ENCODE measurements at places on chromosomes 3 and 15.
A peak's percentile ranks its signal among the peaks of the same experiment; 100 is the strongest.

DNA sequence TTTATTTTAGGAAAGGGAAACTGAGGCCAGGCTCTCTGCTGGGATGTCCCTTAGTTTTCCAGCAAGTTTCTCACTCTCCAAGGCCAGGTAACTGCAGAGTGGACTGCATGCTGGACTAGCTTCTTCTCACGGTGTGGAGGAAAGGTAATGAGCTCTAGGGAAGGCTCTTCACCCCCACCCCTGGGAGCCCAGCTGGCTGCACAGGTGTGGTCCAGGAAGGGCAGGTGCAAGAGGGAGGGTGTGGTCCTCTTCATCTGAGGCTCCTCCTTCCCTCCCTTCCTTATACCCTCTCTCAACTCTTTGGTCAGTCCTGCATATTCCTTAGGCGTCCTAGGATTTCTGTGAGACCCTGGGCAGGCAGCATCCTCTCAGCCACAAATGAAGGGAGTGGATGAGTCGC lies 33.9 kb downstream of the RNU5B-1 start:
- H3K4me1 ChIP-seq: no peaks in the 10 kb centered on the region
- no peaks in the 10 kb centered on the region for H3K36me3 ChIP-seq
- H3K27me3 ChIP-seq: no peaks in the 10 kb centered on the region
- H3K4me3 ChIP-seq: no peak overlapping the region
- DNase-seq: no peak

GRCh38 chr3:155676252-155676981 lies 68.5 kb downstream of the PLCH1 start:
- H3K27me3 ChIP-seq: no peaks in the 10 kb centered on the region
- peak; percentile 58 for DNase-seq
- no peaks in the 10 kb centered on the region for H3K36me3 ChIP-seq

DNA sequence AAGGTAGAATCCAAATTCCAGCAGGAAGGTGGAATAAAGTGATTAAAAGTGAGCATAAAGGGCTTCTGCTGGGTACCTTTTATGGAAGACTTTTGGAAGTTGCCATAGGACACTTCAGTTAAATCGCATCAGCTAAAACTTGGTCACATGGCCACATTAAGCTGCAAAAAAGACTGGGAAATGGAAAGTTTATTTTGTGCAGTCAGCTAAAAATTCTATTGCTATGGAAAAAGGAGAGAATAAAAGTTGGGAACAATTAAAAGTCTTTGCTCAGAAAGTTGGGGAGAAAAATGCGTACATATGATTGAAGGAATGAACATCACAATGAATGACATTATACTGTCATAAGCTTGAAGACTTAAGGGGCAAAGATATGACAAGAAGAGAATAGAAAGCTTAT lies 49.3 kb downstream of the FGF7 start:
- no peaks in the 10 kb centered on the region for H3K27me3 ChIP-seq
- DNase-seq: no peak
- H3K27ac ChIP-seq: no peak overlapping the region
- H3K36me3 ChIP-seq: no peaks in the 10 kb centered on the region
- H3K4me3 ChIP-seq: no peak overlapping the region

DNA sequence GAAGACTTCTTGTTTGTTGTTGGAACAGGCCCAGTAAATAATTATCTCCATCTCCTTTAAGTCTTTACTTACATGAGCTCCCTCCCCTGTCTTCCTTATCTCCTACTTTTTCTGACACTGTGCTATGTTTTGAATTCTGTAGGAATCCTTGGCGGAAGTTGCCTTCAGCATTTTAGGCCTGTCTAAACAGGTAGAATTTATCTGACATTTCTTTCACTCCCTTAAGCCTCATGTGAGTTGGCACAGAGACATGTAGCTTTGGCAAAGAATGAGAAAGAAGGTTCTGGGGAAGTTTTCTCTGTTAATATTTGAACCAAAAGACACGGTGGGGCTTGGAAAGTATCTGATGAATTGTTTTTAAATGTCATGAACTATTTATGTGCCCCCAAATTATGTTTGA lies 8.1 kb downstream of the MCTP2 start:
- H3K27me3 ChIP-seq: no peaks in the 10 kb centered on the region
- H3K27ac ChIP-seq: no peak overlapping the region
- H3K4me1 ChIP-seq: peaks cover 33% of the 10 kb centered on the region

DNA sequence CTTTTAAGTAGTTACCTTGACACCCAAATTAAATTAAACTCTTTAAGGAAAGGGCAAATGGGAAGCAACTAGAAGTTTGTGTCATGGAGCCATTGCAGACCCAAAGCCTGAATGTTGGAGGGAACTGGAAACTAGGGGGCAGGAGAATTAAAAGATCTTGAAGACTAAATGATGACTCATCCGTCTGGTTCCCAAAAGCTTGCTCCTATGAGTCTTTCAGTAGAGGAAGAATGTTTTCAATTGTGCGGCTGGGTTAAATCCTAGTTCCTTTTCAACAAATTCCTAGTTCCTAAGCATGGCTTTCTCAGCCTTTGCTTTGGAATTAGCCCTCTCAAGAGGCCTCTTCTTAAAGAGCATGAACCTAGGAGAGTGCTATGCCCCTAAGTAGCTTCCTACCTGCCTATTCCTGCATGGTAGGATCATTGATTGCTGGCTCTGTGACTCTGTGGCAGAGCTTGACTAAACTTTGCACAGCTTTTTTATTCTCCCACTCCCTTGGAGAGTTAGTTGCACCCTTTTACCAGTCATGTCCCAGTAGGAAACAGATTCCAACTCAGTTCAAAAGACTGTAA lies 17.7 kb downstream of the CLEC3B start:
- no peak overlapping the region for H3K4me3 ChIP-seq
- no peaks in the 10 kb centered on the region for H3K36me3 ChIP-seq
- H3K27me3 ChIP-seq: no peaks in the 10 kb centered on the region

- H3K27me3 ChIP-seq: no peaks in the 10 kb centered on the region
- DNase-seq: no peak
- H3K4me3 ChIP-seq: no peak overlapping the region
- no peaks in the 10 kb centered on the region for H3K36me3 ChIP-seq
- no peaks in the 10 kb centered on the region for H3K4me1 ChIP-seq
- H3K27ac ChIP-seq: no peak overlapping the region
Measured at GRCh38 chr3:135649361-135649760, 316.2 kb upstream of the PPP2R3A start.

DNA sequence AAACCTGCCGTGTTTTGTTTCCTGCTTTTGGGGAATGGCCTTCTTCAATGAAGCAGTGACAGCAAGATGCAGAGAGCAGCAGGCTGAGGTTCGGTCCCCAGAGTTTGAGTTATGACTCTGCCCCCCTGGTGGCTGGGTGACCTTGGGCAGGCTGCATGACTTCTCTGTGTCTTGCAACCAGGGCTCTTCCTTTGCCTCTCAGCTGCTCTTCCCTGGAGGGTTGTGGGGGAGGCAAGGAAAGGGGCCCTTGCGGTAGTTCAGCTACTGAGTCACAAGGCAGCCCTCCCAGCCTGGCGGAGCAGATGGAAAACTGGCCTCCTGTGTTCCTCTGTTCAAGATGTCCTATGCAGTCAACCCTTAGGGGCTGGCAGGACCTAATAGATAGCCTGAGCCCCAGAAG lies 17.1 kb downstream of the CTXND1 start:
- no peaks in the 10 kb centered on the region for H3K36me3 ChIP-seq
- no peaks in the 10 kb centered on the region for H3K4me1 ChIP-seq
- H3K4me3 ChIP-seq: no peak overlapping the region
- peak; percentile 48 for DNase-seq
- H3K27me3 ChIP-seq: peaks cover 30% of the 10 kb centered on the region

DNA sequence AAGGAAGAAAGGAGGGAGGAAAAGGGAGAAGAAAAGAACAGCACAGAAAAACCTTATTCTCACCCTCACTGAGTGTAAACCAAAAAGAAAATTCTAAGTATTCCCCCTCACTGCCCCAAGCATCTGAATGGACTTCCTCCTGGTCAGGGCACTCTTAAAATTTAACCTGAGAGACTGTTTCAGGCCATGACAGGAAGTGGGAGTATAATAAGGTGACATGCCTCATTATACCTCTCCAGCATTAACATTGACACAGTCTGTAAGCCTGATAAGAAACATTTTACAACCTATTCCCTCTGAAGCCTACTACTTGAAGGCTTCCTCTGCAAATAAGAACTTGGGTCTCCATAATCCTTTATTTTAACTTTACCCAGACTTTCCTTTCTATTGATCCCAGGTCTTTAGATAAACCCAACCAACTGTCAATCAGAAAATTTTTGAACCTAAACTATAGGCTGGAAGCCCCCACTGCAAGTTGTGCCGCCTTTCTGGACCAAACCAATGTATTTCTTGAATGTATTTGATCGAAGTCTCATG lies 41.7 kb downstream of the SLCO2A1 start:
- H3K4me3 ChIP-seq: no peak overlapping the region
- no peaks in the 10 kb centered on the region for H3K27me3 ChIP-seq
- no peaks in the 10 kb centered on the region for H3K36me3 ChIP-seq
- H3K4me1 ChIP-seq: peaks cover 8% of the 10 kb centered on the region
- H3K27ac ChIP-seq: no peak overlapping the region

- no peak overlapping the region for H3K4me3 ChIP-seq
- no peak overlapping the region for H3K27ac ChIP-seq
- no peak for DNase-seq
Measured at GRCh38 chr15:73048624-73049295, 3.5 kb upstream of the NEO1 start.

- H3K27me3 ChIP-seq: no peaks in the 10 kb centered on the region
- no peaks in the 10 kb centered on the region for H3K4me1 ChIP-seq
- no peak overlapping the region for H3K4me3 ChIP-seq
- no peak overlapping the region for H3K27ac ChIP-seq
Measured at GRCh38 chr3:149095487-149095886, 9.2 kb upstream of the HLTF start.

DNA sequence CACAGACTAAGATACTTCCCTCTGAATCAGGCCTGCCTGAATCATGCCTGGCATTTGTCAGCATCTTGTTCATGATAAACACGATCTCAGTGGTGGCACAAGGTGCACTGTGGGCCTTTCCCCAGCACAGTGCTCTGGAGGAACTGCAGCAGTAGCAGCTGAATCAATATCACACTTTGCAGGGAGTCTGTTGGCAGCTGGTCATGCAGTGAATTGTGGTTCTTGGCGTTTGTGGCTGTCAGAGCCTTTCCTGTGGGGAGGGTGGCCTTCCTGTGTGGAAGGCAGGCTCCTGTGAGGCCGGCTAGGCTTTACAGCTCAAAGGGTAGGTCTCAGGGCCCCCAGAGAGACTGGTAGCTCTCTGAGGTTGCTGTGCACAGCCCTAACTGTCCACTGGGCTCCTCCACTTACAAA lies 54.4 kb upstream of the TLE3 start:
- peaks cover 7% of the 10 kb centered on the region for H3K27me3 ChIP-seq
- H3K36me3 ChIP-seq: no peaks in the 10 kb centered on the region
- no peak overlapping the region for H3K4me3 ChIP-seq
- 0 out of 2 replicates have a peak, but pooled peaks cover 2% of the 10 kb centered on the region for H3K4me1 ChIP-seq

GRCh38 chr3:11346416-11346815 lies 74.2 kb downstream of the ATG7 start:
- peaks cover 18% of the 10 kb centered on the region for H3K36me3 ChIP-seq
- H3K4me3 ChIP-seq: no peak overlapping the region
- peaks cover 36% of the 10 kb centered on the region for H3K4me1 ChIP-seq
- H3K27ac ChIP-seq: peak overlapping the region; percentile 14

GRCh38 chr3:133367403-133367802 lies 32.5 kb upstream of the BFSP2 start:
- H3K27ac ChIP-seq: no peak overlapping the region
- no peaks in the 10 kb centered on the region for H3K4me1 ChIP-seq
- no peaks in the 10 kb centered on the region for H3K36me3 ChIP-seq
- H3K27me3 ChIP-seq: peaks cover 29% of the 10 kb centered on the region

GRCh38 chr3:149299938-149300801 lies 33.3 kb downstream of the TM4SF18 start:
- H3K36me3 ChIP-seq: no peaks in the 10 kb centered on the region
- DNase-seq: peak; percentile 98
- H3K27ac ChIP-seq: peak overlapping the region; percentile 98
- H3K4me3 ChIP-seq: peak overlapping the region; percentile 35

DNA sequence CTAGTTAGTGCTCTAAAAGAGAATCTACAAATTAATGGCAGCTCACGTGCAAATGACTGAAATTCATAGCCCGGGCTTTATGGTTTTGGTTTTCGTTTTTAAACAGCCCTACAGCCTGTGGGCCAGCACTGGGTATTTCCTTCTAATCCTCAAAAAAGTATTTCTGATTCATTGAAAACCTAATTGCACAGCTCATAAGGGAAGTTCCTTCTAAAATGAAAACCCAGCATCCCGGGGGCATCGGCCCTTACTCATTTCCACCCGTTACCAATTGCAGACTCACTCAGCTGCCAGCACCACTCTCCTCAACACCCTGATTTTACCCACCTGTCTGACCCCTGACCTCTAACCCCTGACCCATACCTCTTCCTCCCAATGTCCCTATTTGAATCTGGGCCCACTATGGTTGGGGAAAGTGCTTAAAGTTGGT lies 59.5 kb upstream of the ZNF148 start:
- no peaks in the 10 kb centered on the region for H3K27me3 ChIP-seq
- no peak overlapping the region for H3K4me3 ChIP-seq
- H3K36me3 ChIP-seq: no peaks in the 10 kb centered on the region
- no peak for DNase-seq

DNA sequence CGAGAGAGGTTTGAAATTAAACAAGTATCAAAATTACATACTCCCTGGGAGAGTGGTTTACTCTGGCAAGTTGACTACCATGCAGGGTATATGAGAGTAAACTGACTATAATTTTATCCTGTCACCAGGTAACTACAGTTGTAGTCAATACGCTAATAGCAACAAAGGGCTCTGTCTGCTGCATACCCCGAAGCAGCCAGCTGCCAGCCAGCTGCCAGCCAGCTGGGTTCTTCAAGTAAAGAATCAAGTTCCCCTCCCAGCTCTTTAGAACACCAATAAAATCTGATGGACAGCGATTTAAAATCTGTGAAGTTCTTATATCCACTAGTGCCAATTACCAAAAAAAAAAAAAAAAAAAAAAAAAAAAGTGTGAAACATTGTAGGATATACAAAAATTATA lies 417.7 kb upstream of the CFAP20DC start:
- H3K4me3 ChIP-seq: no peak overlapping the region
- H3K27me3 ChIP-seq: no peaks in the 10 kb centered on the region
- H3K27ac ChIP-seq: no peak overlapping the region
- H3K36me3 ChIP-seq: no peaks in the 10 kb centered on the region
- no peak for DNase-seq
- no peaks in the 10 kb centered on the region for H3K4me1 ChIP-seq

DNA sequence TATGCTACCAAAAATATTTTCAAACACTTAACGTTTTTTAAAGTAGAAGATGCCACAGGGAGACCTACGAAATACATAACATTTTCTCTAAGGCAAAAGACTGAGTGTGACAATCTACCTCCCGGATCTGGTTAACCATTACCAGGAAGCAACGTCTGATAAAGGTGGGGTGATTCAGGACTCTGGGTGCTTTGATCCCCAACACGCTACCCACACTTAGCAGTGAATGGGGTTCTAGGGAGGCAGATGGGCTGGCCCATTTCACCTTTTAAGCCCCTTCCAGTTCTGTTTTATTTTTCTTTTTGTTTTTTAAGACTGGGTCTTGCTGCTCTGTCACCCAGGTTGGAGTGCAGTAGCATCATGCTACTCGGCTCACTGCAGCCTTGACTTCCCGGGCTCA lies 39.5 kb downstream of the EIF4E3 start:
- DNase-seq: no peak
- no peaks in the 10 kb centered on the region for H3K27me3 ChIP-seq
- no peak overlapping the region for H3K27ac ChIP-seq

Data from PC-3 (cell line).